Camera-type eye (tissue), 1 donor: ENCODE measurements at places on chromosomes 6 and 20. TPM values are rescaled to one million over a fixed set of nuclear protein-coding genes. Genes with fewer than 3 reads are reported as not detected.

The C6orf141 gene
- 0.77 TPM for total RNA-seq

The ADTRP gene
- 13.3 TPM for total RNA-seq

The IRF4 gene
- total RNA-seq: 7.6 TPM

The DUSP15 gene
- 9.0 TPM for total RNA-seq

The TASP1 gene
- total RNA-seq: 32.3 TPM

The CCN5 gene
- total RNA-seq: not detected

The CTAGE9 gene
- not detected for total RNA-seq

The PTCRA gene
- not detected for total RNA-seq

The EPB41L1 gene
- 105 TPM for total RNA-seq

The SIRPA gene
- total RNA-seq: 22.3 TPM

The MLIP gene
- total RNA-seq: 8.0 TPM

The SIGLEC1 gene
- total RNA-seq: 3.1 TPM

The ASIP gene
- total RNA-seq: 1.9 TPM

The CGA gene
- not detected for total RNA-seq

The BCAS1 gene
- total RNA-seq: 6.1 TPM

The TRIM31 gene
- total RNA-seq: not detected

The RNF217 gene
- 24.9 TPM for total RNA-seq

The TUBB2A gene
- 209 TPM for total RNA-seq

The KIF6 gene
- 6.2 TPM for total RNA-seq

The CYP24A1 gene
- 0.38 TPM for total RNA-seq

The GABRR1 gene
- total RNA-seq: 4.6 TPM

The TCF15 gene
- 0.44 TPM for total RNA-seq

The DEFB124 gene
- total RNA-seq: not detected

The CLDN20 gene
- not detected for total RNA-seq

The SLC26A8 gene
- 1.4 TPM for total RNA-seq

The FAM83B gene
- total RNA-seq: 4.5 TPM

The ZKSCAN8 gene
- 53.1 TPM for total RNA-seq

The HCRTR2 gene
- 1.5 TPM for total RNA-seq

The KIAA0408 gene
- total RNA-seq: 41.1 TPM

The KPNA5 gene
- total RNA-seq: 49.8 TPM

The LY6G6D gene
- not detected for total RNA-seq

The IYD gene
- total RNA-seq: not detected

The SLC2A10 gene
- total RNA-seq: 24.9 TPM

The PXDC1 gene
- 22.0 TPM for total RNA-seq

The SKIC2 gene
- 47.2 TPM for total RNA-seq

The LPA gene
- total RNA-seq: 0.93 TPM

The MYCT1 gene
- 21.2 TPM for total RNA-seq

The SLC32A1 gene
- total RNA-seq: 8.2 TPM

The SSTR4 gene
- total RNA-seq: not detected

The TSBP1 gene
- not detected for total RNA-seq
